ENCODE measurements at places on chromosomes 5 and 9. TPM values are rescaled to one million over a fixed set of nuclear protein-coding genes. Genes with fewer than 3 reads are reported as not detected.

MEF2C gene
- total RNA-seq, result 12.8 TPM

- H3K27me3 ChIP-seq, result peaks cover 44% of the 10 kb centered on the region
- H3K27ac ChIP-seq, result no peak overlapping the region
- H3K4me3 ChIP-seq, result no peak overlapping the region
- no peaks in the 10 kb centered on the region for H3K36me3 ChIP-seq
Measured at GRCh38 chr5:43193894-43194265, 1.9 kb downstream of the NIM1K start.

DNA sequence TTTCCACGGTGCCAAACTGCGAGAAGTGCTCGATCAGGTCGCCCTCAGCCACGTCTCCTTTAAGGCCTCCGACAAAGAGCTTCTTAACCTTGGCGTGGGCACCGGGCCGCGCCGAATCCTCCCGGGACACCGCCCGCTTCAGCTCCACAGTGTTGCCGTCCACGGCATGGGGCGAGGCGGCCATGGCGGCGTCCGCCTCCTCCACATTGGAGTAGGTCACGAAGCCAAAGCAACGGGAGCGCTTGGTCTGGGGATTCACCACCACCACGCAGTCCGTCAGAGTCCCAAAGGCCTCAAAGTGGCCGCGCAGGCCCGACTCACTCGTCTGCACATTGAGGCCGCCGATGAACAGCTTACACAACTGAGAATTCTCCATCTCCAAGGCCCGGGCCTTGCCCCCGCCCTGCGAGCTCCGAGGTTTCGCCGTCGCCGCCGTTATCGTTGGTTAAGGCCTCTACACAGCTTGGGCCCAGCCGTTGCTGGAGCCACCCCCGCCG is 424 bp downstream of the HNRNPA0 start:
- peak overlapping the region; percentile 97 for H3K27ac ChIP-seq
- H3K4me3 ChIP-seq, result peak overlapping the region; percentile 86
- peaks cover 21% of the 10 kb centered on the region for H3K36me3 ChIP-seq
- no peaks in the 10 kb centered on the region for H3K27me3 ChIP-seq
- peaks cover 2% of the 10 kb centered on the region for H3K4me1 ChIP-seq

DNA sequence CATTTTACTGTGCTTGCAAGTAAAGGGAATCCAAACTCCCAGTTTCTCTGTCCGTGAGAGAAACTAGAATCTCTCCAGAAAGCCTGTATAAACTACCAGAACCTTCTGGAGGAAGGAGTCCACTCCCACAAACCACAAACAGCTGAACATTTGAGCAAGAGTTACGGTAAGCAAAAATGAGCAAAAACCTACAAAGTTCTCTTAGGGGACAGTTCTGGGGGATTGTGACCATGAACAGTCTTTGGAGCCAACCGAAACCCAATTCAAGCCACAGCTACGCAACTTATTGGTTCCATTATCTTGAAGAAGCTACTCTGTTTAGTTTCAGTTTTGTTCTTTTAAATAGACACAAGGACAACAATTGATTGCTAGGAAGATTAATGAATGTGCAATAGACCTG is 330.6 kb downstream of the ASTN2 start:
- DNase-seq, result no peak
- no peaks in the 10 kb centered on the region for H3K36me3 ChIP-seq
- H3K27me3 ChIP-seq, result no peaks in the 10 kb centered on the region
- no peak overlapping the region for H3K4me3 ChIP-seq

ADAMTS16 gene
- 0.14 TPM for total RNA-seq

DNA sequence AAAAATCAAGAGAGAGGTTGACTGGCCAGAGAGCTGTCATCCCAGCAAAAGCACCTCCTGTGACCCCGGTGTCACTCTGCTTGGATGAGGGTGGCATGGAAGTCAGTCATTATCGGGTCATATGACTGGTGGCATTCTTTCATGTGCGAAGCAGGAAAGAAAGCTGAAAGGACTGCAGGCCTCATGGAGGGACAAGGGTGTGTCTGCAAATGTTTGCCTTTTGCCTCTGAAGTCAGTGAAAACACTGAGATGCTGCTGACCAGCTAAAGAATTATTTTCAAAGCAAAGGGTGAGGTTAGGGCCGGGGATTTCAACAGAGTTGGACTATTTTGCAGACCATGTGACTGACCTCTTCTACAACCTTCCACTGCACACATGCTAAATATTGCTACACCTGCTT is 298.3 kb downstream of the CSNK1G3 start:
- H3K4me3 ChIP-seq, result no peak overlapping the region
- no peak overlapping the region for H3K27ac ChIP-seq
- no peak for DNase-seq

DNA sequence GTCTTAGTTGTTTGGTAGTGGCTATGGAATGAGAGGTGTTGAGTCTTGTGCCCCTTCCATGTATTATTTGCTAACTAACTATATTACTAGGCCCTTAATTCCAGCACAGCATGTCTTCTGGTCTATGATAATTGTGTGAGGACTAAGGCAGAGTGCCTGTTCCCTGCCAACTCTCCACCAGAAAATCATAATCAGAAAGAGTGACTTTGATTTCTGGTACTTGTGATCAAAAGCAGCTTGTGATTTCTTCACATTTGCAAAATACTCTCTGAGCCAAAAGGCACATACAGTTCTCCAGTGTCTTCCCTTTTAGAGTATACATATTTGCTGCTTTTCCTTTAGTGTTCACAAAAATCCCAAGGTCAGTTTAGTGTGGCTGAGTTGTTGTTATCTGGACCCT is 229.9 kb downstream of the GNA14 start:
- no peak overlapping the region for H3K27ac ChIP-seq
- no peak for DNase-seq
- no peaks in the 10 kb centered on the region for H3K27me3 ChIP-seq
- no peak overlapping the region for H3K4me3 ChIP-seq
- no peaks in the 10 kb centered on the region for H3K36me3 ChIP-seq

DNA sequence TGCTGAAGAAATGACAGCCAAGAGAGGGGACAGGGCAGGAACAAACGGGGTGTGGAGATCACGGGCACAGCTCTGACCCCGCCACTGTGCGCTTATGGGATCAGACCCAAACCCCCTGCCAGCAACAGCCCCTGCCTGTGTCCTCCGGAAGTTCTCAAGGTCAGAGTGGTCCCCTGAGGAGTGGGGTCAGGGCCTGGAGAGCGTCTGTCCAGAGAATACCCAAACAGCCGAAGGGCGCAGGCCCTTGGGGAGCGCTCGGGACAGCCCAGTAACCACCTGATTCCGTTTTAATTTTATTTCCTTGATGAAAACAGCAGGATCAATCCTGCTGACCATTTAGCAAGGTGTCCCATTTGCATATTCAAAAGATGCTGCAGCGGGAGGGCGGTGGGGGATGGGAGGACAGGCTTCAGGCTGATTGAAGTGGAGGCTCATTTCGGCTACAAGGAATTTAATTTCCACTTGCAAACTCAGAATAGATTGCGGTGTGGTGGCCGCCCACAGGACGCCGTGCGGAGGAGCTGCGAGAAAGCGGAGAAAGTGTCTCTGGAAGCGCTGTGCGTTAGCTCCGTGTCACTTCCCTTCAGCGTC is 32.6 kb upstream of the TMEM250 start:
- no peak overlapping the region for H3K27ac ChIP-seq
- H3K27me3 ChIP-seq, result no peaks in the 10 kb centered on the region
- no peak overlapping the region for H3K4me3 ChIP-seq
- no peak for DNase-seq
- H3K36me3 ChIP-seq, result no peaks in the 10 kb centered on the region
- no peaks in the 10 kb centered on the region for H3K4me1 ChIP-seq

- H3K27me3 ChIP-seq, result no peaks in the 10 kb centered on the region
- DNase-seq, result no peak
- H3K4me3 ChIP-seq, result no peak overlapping the region
- H3K36me3 ChIP-seq, result no peaks in the 10 kb centered on the region
Measured at GRCh38 chr5:37888476-37888875, 48.6 kb upstream of the GDNF start.

DNA sequence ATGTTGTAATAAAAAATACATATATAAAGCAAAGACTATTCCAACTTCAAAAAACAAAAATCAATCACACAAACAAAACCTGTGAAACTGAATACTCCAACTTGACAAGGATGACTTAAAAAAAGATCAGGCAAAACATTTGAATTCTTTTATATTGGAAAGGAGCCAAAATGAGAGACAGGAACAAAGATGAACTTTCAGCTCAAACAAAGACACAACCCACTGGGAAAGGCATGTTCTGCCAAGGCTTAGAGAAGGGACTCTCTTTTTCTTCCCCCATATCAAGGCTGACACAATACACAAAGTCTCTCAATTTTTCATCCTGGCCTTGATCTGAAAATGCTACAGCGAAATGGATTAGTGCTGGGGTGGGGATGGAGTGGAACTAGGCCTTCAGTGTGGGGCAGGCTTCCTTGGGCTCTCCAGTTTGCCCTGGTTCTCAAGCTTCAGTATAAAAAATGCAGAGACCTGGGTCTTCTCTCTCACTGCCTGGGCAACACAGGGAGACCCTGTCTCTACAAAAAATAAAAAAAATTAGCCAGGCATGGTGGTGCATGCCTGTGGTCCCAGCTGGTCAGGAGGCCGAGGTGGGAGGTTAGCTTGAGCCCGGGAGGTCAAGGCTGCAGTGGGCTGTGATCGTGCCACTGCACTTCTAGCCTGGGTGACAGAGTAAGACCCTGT is 11.6 kb upstream of the FAM169A start:
- H3K4me3 ChIP-seq, result no peak overlapping the region
- peak overlapping the region; percentile 43 for H3K27ac ChIP-seq
- DNase-seq, result no peak
- H3K4me1 ChIP-seq, result no peaks in the 10 kb centered on the region

ASPN gene
- total RNA-seq, result 9.8 TPM

DNA sequence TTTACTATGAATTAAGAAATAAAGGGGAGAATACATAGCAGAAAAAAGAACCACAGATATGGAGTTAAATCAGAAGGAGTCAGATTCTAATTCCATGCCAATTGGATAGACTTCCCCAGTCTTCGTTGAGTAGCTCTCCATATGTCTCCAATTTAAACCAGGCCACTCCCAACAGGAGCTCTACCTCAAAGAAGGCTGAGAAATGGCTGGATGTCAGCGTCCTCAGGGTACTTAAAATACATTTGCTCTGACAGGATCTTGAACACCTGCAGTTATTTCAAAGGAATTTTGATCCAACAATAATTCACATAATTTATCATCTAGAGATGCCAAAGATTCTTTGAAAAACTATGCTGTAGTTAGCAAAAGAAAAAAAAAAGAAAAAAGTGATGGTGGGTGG is 133.9 kb upstream of the FBN2 start:
- no peak overlapping the region for H3K4me3 ChIP-seq
- H3K36me3 ChIP-seq, result no peaks in the 10 kb centered on the region
- no peak for DNase-seq
- no peaks in the 10 kb centered on the region for H3K27me3 ChIP-seq
- no peaks in the 10 kb centered on the region for H3K4me1 ChIP-seq

- H3K4me1 ChIP-seq, result peaks cover 3% of the 10 kb centered on the region
- DNase-seq, result no peak
- H3K36me3 ChIP-seq, result no peaks in the 10 kb centered on the region
- no peak within 1 kb of the TSS for H3K27ac ChIP-seq
- peak within 1 kb of the TSS; percentile 35 for H3K4me3 ChIP-seq
Measured at GRCh38 chr5:139795074-139796001, at the start of gene PSD2. PSD2 (plus strand) TSS chr5:139795808; CDS start chr5:139809441, 13,633 bp downstream.

DNA sequence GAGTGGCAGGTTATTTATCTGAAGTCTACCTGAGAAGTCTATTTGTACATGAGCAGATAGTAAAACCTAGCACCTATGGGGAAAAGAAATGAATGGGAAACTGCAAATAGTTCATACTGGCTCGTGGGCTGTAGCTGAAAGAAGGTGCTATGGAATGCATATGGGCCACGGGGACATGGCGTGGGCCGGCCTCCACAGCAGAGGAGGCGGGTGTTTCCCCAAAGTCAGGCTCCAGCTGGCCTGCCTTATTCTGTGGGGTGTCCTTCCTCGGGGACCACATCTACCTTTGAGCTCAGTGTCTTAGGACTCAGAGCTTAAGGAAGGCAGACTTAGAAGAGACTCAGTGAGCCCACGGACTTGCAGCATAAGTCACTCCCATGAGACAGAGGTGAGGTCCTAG is 350.5 kb upstream of the PANK3 start:
- H3K4me1 ChIP-seq, result no peaks in the 10 kb centered on the region
- DNase-seq, result no peak
- no peaks in the 10 kb centered on the region for H3K27me3 ChIP-seq

DNA sequence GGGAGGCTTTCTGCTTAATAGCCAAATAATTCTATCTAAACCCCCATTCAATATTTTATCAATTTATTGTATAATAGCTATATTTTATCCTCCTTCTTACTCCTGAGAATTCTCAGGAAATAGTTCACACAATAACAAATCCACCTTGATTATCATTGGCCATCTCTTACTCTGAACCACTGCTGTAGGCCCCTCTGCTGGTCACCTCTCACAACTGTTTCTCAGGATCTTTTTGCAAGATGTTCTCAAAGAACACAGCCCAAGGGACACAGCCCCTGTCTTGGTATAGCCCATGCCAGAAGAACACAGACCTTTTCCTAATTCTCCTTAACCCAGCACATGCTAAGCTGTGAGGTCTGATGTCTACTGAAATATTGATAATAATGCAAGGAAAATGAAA is 74.9 kb upstream of the HTR4 start:
- no peaks in the 10 kb centered on the region for H3K4me1 ChIP-seq
- H3K36me3 ChIP-seq, result no peaks in the 10 kb centered on the region
- no peak overlapping the region for H3K4me3 ChIP-seq
- no peak overlapping the region for H3K27ac ChIP-seq

C9orf153 gene
- total RNA-seq, result 0.19 TPM

- no peak for DNase-seq
- H3K4me3 ChIP-seq, result no peak overlapping the region
- H3K36me3 ChIP-seq, result no peaks in the 10 kb centered on the region
Measured at GRCh38 chr5:181171782-181172181, 24.4 kb downstream of the OR2V2 start.

FOXD4L3 gene
- total RNA-seq, result 0.94 TPM

DNA sequence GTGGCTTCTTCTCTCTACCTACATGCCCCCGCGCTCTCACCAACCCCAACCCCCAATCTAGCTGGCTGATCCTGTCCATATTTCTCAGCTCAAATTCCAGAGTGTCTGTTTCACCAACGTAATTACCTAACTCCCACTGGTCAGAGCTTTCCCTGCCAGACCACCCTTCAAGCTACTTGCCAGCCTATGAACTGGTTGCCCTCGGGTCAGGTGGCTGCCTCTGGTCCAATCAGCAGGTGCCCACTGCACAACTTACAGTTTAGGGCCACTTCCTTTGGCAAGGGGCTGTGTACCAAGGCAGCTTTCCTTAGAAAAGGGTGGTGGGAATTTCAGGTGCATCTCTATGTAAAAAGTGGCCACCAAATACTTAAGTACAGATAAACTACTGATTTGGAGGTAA is 92.2 kb upstream of the SLC30A5 start:
- DNase-seq, result no peak
- H3K27me3 ChIP-seq, result no peaks in the 10 kb centered on the region
- H3K27ac ChIP-seq, result no peak overlapping the region

Data from thymus (tissue), 14 donors.